ENCODE measurements at places on chromosomes 5 and 9. TPM values are rescaled to one million over a fixed set of nuclear protein-coding genes. Genes with fewer than 3 reads are reported as not detected.

The CBY3 gene
- total RNA-seq = not detected

DNA sequence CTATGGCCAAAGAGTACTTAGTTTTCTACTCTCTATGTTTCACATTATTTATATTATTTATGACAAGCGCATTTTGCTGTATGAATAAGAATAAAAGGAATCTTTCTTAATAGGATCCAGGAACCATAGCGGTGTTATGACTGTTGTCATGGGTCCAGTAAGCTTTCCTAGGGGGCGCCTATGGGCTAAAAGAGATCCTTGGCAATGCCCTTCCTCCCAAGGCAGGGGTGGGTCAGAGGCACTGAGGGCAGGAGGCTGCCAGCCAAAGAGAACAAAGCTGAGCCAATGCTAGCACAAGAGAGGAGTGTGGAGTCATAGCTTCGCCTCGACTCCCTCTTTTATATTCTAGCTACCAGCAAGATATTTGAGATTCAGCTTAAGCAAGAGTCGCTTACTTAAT, 98.4 kb upstream of the GNAQ start:
- DNase-seq = no peak

- DNase-seq = peak; percentile 78
Measured at GRCh38 chr9:99433555-99433954, 211.5 kb downstream of the SEC61B start.

DNA sequence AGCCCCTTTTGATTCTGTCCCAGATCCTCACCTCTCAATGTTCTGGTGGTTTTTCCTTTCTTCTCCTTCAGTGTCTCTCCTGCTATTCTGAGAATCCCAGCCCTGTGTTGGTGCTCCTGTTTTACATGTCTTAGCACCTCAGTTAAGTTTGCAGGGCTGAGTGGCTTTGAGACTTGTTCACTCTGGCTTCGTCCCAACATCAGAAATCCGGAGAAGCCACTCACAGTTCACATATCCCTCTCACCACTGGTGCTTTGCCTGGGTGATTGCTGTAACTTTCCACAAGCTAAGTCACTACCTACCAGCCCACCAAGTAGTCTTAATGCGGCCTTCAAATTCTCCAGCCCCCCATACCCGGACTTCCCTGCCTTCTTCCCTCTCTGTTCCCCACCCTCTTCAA, 40.2 kb downstream of the CYFIP2 start:
- DNase-seq = no peak

The MEGF9 gene
- 23.7 TPM for total RNA-seq

GRCh38 chr5:141882594-141883183, 4.5 kb upstream of the PCDH1 start:
- peak; percentile 36 for DNase-seq

- DNase-seq = no peak
Measured at GRCh38 chr5:15763754-15764153, 263.8 kb downstream of the FBXL7 start.

DNA sequence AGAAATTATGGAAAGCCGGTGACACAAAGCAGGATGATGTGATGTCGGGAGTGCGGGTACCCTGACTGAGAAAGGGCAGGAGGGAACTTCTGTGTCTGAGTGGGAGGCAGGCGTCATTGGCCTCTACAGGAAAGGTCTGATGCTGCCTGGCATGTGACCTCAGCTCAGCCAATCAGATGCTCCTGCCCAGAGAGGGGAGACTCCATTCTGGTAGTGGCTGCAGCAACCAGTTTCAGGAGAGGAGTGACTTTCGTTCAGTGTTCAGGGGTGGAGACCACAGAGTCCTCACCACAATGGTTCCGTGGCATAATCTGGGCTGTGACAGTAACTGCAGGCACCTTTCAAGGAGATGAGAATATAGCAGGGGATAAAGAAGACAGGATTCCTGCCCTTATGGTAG, 6.7 kb upstream of the SFXN1 start:
- DNase-seq = no peak

- no peak for DNase-seq
Measured at GRCh38 chr5:115655994-115656393, 30.2 kb upstream of the TMED7 start.

DNA sequence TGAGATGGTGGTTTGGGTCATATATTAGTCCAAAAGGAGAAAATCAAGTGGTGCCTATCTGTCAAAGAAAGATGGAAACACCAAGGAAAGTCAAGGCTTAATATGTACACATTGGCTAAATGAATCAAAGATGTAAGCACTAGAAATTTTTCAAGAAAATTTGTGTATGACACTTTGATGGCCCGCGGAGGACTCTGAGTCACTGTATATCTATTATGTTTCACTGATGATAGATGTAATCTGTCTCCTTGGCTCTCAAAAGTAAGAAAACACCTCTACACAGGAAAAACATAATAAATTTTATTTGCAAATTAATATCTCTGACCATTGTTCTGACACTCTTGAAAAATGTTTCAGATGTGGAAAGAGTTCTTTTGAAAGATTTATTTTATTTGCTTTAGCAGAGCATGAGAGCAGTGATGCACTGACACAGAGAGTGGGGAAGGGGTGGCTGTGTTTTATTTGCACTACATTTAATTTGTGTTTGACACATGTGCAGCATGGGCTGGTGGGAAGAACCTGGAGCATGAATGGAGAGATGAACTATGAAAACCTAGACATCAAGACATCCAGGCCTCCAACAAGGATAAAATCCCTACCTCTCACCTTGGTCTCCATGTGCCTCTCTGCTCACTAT, 180.8 kb upstream of the GAS1 start:
- DNase-seq = no peak

- DNase-seq = no peak
Measured at GRCh38 chr5:82673057-82673809, 395.1 kb upstream of the RPS23 start.
